ENCODE measurements at places on chromosomes 13 and 19. TPM values are rescaled to one million over a fixed set of nuclear protein-coding genes. Genes with fewer than 3 reads are reported as not detected.

CEACAM6 gene
- not detected for total RNA-seq

SPIB gene
- total RNA-seq: not detected

ZNF610 gene
- total RNA-seq: not detected

SPRED3 gene
- 9.0 TPM for total RNA-seq
